ENCODE measurements at places on chromosomes 6 and 20. TPM values are rescaled to one million over a fixed set of nuclear protein-coding genes. Genes with fewer than 3 reads are reported as not detected.
A peak's percentile ranks its signal among the peaks of the same experiment; 100 is the strongest.

LHFPL5 gene
- total RNA-seq, result not detected

- DNase-seq, result no peak
These were observed 54.2 kb downstream of the NFATC2 start for GRCh38 chr20:51488331-51488730.

DNA sequence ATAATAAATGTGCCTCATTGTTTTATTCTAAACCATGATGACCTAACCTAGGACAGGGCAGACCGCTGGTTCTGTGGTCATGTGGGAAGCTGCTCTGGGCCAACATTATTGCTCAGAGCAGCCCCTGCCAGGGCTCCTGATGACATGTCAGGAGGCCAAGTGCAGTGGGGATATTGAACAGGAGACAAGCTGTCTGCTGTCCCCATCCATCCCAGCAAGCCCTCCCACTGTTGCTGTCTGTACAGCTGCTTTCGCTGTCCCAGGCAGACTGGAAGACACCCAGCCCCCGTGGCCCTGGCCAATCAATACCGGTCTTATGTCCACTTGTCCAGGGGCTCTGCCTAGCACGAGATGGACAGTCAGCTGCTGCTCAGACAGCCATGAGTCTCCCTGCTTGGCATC is 43.2 kb upstream of the FNDC1 start:
- DNase-seq, result no peak

APOM gene
- 2.7 TPM for total RNA-seq

DNA sequence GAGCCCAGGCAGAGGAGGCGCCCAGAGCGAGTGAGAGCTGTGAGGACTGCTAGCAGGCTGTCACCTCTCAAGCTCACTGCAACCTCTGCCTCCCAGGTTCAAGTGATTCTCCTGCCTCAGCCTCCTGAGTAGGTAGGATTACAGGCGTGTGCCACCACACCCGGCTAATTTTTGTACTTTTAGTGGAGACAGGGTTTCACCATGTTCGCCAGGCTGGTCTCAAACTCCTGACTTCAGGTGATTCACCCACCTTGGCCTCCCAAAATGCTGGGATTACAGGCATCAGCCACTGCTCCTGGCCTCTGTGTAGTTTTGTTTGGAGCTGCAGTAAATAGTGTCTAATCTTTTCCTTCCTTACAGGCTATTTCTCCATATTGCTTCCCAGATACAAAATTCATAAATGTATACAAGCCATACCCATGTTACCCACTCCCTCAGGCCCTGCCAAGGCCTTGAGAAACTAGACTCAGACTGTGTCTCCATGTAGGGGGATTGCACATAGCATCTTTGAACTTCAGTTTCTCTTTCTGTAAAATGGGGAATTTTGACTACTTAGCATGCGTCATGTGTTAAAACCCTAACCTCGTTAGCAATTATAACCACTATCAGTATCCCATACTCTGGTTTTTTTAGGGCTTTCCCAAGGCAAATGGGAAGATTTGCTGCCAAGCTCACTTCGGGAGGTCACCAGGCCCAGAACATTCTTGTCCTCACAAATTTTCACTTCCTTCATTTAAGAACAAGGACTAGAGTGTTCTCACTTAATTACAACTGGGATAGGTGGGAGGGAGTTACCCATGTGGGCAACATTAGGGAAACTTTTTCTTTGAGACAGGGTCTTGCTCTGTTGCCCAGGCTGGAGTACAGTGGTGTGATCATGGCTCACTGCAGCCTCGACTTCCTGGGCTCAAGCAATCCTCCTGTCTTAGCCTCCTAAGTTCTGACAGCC is 67.3 kb upstream of the DDR1 start:
- no peak for DNase-seq

GRCh38 chr6:148934539-148934938 is 187.7 kb downstream of the UST start:
- peak; percentile 19 for DNase-seq

GRCh38 chr6:154484942-154485341 is 25.5 kb downstream of the CNKSR3 start:
- DNase-seq, result no peak

GRCh38 chr6:32977272-32977952 is 9.0 kb downstream of the BRD2 start:
- DNase-seq, result no peak

- no peak for DNase-seq
These were observed 18.9 kb upstream of the NXT1 start for GRCh38 chr20:23331450-23332350.

UNC93A gene
- total RNA-seq, result not detected
